Stimulated activated CD4-positive, alpha-beta T cell treated with anti-CD3 and anti-CD28 coated beads, Interleukin-2, amount 100 ng/mL, for 24 hours (primary cell): ENCODE measurements at places on chromosomes 12 and 14.

GRCh38 chr14:104976198-104977007, 1.8 kb downstream of the AHNAK2 start:
- DNase-seq: peak; percentile 92

DNA sequence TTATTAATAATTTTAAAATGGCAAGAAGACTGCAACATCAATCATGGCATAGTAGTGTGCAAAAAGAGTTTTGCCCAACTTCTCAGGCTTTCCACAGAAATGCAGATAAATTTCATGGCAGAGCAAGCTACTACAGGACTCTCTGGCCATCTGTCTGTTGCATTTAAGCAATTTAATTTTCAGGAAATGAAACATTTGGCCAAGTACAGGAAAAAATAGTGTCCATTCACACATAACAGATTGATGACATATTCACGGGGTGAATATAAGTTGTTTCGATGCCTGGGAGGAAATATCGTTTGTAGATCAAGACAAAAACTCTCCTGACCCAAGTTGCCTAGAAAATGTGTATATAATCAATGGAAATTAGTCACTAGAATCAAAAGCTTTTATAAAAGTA, 324.0 kb downstream of the PRKD1 start:
- DNase-seq: no peak

GRCh38 chr14:81519200-81520011, 14.2 kb downstream of the SEL1L start:
- no peak for DNase-seq

GRCh38 chr12:69112616-69113015, 126.8 kb upstream of the CPSF6 start:
- no peak for DNase-seq

GRCh38 chr12:6225630-6226001, 25.4 kb downstream of the CD9 start:
- DNase-seq: no peak

- no peak for DNase-seq
Observed at GRCh38 chr12:73731658-73732057, 806.0 kb upstream of the ATXN7L3B start.

GRCh38 chr12:110743571-110744093, 941 bp upstream of the PPP1CC start:
- no peak for DNase-seq

GRCh38 chr12:4960030-4960429, 50.3 kb downstream of the KCNA1 start:
- no peak for DNase-seq

GRCh38 chr12:124433147-124433874, 134.1 kb downstream of the NCOR2 start:
- no peak for DNase-seq

GRCh38 chr14:105294142-105294597, 6.6 kb downstream of the BRF1 start:
- DNase-seq: peak; percentile 61

DNA sequence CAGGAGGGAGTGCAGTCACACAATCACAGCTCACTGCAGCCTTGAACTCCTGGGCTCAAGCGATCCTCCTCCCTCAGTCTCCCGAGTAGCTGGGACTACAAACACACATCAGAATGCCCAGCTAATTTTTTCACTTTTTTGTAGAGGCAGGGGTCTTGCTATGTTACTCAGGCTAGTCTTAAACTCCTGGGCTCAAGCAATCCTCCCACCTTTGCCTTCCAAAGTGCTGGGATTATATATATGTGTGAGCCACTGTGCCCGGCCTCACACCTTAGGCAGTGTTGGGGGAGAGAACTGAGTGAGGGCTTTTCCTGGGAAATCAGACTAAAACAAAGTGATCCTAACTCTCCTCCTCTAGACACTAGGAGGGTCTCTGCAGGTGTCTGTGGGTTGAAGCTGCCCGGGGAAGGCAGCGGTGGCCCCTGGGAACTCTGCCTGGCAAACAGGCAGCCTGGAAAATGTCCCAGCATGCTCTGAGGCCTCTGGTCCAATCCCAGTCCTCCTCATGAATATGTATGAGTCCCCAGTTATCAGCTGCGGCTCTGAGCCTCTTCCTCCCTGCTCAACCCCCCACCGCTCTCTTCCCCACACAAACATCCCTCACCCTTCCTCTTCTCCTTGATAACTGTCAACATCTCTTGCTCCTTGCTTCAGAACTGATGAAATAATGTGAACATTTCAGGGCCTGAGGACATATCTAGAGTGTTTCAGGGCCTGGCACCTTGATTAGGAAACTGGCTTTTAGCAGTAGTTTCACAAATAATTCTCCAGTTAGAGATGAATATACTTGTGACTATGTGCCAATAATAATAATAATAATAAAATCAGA, 7.9 kb upstream of the NAA25 start:
- DNase-seq: no peak

DNA sequence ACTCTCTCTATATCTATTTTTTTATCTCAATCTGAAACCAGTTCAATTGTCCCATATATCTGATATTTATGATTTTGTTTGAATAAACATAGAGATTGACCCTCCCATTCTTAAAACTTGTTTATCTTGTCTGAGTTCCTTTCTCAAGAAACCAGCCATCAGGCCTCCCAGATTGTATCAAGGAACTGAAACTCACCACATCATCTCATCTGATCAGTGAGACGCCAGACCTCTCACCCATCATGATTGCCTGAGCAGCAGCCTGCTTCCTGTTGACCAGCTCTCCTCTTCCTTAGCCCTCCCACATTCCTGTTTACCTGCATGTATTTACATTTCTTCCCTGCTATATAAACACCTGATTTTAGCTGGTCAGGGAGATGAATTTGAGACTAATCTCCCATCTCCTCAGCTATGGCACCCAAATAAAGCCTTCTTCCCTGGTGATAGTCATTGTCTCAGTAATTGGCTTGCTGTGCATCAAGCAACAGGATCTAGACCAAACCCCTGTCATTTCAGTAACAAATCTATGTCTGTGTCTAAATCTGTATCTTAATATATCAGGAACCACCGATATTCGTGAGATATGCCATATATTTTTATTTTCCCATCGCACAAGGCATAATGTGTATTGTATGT, 323.6 kb downstream of the TMTC2 start:
- DNase-seq: no peak

DNA sequence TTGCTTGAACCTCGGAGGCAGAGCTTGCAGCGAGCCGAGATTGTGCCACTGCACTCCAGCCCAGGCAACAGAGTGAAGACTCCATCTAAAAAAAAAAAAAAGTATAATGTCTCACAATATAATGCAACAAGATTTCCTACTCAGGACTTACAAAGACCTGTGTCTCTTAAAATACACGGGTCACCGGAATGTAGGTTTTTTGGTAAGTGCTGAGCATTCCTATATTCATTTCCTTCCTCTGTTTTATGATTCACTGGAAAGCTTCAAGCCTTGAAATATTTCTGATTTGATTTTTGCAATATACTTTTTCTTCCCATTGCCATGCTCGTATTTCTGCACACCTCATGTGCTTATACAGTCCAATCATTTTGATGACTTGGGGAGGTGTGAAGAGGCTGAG, 245.8 kb downstream of the FBXL14 start:
- DNase-seq: no peak

- DNase-seq: peak; percentile 9
Observed at GRCh38 chr12:1912580-1913376, 5.7 kb downstream of the CACNA2D4 start.

GRCh38 chr12:69030321-69030720, 97.3 kb upstream of the CPM start:
- no peak for DNase-seq

- DNase-seq: no peak
Observed at GRCh38 chr14:92282669-92283068, 40.3 kb upstream of the SLC24A4 start.

- DNase-seq: no peak
Observed at GRCh38 chr14:85154714-85155113, 375.2 kb upstream of the FLRT2 start.

DNA sequence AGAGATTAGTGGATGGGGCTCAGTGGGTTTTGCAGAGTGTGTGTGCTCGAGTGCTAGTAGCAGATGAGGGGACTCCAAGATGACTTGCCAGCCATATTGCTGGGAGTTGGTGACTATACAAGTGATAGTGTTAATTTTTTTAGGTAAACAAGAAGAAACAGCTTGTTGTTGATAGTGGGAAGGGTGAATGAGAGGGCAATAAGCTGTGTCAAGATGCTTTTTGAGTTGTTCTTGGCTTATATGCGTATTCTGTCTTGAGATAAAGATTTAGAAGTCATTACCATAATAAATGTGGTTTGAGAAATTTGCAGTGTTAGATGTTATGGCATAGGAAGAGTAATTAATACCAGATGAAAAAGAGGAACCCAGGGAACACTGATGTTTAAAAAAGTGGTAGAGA, 75.3 kb downstream of the RCOR1 start:
- DNase-seq: no peak

GRCh38 chr12:1162081-1162760, 171.2 kb downstream of the ERC1 start:
- DNase-seq: no peak

DNA sequence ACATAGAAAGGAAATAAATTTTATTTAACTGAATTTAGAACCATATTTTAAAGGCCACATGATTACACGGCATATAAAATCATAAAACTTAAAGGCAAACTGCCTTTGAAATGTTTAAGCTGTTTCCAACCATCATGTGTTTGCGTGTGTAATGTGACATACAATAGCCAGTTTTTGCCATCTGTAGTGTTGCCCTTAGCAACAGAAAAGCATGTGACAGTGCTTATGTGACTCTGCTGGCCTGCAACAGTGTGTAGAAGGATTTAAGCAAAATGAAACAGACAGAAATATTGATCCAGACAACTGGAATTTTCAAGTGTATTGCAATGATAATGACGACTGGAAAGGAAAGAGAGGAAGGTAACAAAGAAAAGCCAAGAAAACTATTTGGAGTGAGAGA, 49.5 kb downstream of the TSPAN19 start:
- no peak for DNase-seq

GRCh38 chr12:21502164-21502496, 541 bp downstream of the GOLT1B start:
- DNase-seq: peak; percentile 32

- DNase-seq: no peak
Observed at GRCh38 chr14:94332587-94332986, 9.5 kb upstream of the SERPINA6 start.

- no peak for DNase-seq
Observed at GRCh38 chr12:32322354-32322753, 77.0 kb upstream of the FGD4 start.

DNA sequence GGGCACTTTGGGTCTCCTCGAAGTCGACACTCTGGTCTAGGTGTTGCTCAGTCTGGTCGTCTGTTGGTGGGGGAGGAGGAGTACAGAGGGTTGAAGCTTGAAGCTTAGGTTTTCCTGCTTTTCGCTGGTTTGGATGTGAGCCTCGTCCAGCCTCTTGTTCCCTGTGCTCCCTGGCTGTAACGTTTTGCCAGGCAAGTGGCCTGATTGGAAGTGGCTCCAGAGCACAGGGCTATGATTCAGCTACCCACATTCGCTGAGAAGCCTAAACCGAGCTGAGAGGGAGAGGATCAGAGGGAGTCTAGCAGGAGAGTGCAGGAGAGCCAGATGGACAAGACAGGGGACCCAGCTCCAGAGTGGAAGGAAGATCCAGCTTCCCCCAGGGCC, 6.1 kb downstream of the HOXC10 start:
- DNase-seq: no peak

GRCh38 chr12:120764816-120765215, 39.2 kb downstream of the ACADS start:
- no peak for DNase-seq
